T-cell (primary cell): ENCODE measurements at places on chromosomes 11 and 22. TPM values are rescaled to one million over a fixed set of nuclear protein-coding genes. Genes with fewer than 3 reads are reported as not detected.

Gene DLAT
- total RNA-seq: 19.6 TPM

Gene OR52N2
- total RNA-seq: not detected

Gene MAPK12
- 3.0 TPM for total RNA-seq

Gene RFPL3
- not detected for total RNA-seq

Gene SELENOO
- total RNA-seq: 33.4 TPM

Gene CCDC134
- 14.4 TPM for total RNA-seq

Gene SGSM1
- total RNA-seq: 1.7 TPM

Gene SBF1
- total RNA-seq: 193 TPM

Gene ZNF214
- total RNA-seq: not detected

Gene TAF10
- 145 TPM for total RNA-seq

Gene KLHL35
- 1.5 TPM for total RNA-seq

Gene KCNQ1
- total RNA-seq: 20.9 TPM

Gene ZC3H12C
- total RNA-seq: 0.16 TPM

Gene TEX12
- total RNA-seq: not detected

Gene CCDC116
- total RNA-seq: 0.79 TPM

Gene ZNF280A
- not detected for total RNA-seq

Gene KCNK4
- total RNA-seq: not detected

Gene SPDYC
- not detected for total RNA-seq

Gene C22orf23
- not detected for total RNA-seq

Gene TTLL1
- 5.6 TPM for total RNA-seq

Gene OR52N4
- total RNA-seq: 3.8 TPM

Gene KCTD14
- total RNA-seq: not detected

Gene ZDHHC8
- total RNA-seq: 96.8 TPM

Gene NLRP14
- total RNA-seq: not detected

Gene ADAMTS15
- total RNA-seq: not detected

Gene UBQLNL
- total RNA-seq: 0.82 TPM

Gene TMEM135
- 20.8 TPM for total RNA-seq

Gene TNNT3
- 17.0 TPM for total RNA-seq

Gene MRGPRE
- not detected for total RNA-seq

Gene DNHD1
- total RNA-seq: 47.8 TPM

Gene LDHAL6A
- not detected for total RNA-seq

Gene ABTB2
- total RNA-seq: 0.69 TPM

Gene MMP27
- not detected for total RNA-seq

Gene DDI1
- not detected for total RNA-seq

Gene TSPAN32
- 92.3 TPM for total RNA-seq

Gene OR8D4
- not detected for total RNA-seq

Gene APOL4
- total RNA-seq: not detected
